Right forelimb (tissue), 1 donor: ENCODE measurements at places on chromosomes 5 and 9.

- DNase-seq, result no peak
Observed at GRCh38 chr5:54180630-54181031, 129.7 kb downstream of the ARL15 start.

DNA sequence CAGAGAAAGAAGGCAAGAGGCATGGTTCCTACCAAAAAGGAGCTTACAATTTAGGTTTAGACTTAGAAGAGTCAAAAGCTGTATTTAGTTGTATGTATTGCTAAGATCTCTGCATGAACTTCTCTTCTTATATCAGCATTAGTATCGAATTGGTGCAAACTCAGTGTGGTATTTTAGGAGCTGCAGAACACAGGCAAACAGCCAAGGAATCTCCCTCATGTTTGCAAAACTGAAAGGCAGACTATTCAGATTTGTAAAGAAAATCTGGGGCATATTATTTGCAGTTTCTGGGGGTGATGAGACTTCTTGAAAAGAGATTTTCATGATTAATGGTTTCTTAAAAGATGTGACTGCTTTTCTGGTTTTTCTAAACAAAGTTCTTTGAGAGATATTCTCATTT is 252.7 kb downstream of the CEMIP2 start:
- no peak for DNase-seq

GRCh38 chr9:20526500-20527319 is 95.6 kb downstream of the MLLT3 start:
- no peak for DNase-seq

- no peak for DNase-seq
Observed at GRCh38 chr5:68995845-68996545, 97.8 kb upstream of the SLC30A5 start.

DNA sequence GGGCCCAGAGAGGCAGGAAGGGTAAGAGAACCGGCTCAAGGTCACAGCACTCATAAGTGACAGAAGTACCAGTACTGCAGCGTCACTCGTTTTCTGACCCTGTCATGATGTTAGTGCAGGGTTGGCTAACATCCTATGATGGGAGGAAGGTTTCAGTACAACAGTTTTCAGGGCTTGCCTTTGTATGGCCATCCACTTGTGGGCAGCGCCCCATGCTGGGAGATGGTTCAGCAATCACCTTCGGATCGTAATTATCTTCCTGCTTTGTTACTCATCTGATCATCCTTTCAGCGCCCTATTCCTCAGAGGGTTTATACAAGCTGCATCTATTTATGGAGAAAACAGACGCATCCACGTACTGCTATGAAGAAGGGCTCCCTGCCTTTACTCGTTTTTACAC is 2.4 kb downstream of the MAP1B start:
- no peak for DNase-seq

GRCh38 chr5:133385346-133385745 is 227.0 kb downstream of the FSTL4 start:
- peak; percentile 18 for DNase-seq

DNA sequence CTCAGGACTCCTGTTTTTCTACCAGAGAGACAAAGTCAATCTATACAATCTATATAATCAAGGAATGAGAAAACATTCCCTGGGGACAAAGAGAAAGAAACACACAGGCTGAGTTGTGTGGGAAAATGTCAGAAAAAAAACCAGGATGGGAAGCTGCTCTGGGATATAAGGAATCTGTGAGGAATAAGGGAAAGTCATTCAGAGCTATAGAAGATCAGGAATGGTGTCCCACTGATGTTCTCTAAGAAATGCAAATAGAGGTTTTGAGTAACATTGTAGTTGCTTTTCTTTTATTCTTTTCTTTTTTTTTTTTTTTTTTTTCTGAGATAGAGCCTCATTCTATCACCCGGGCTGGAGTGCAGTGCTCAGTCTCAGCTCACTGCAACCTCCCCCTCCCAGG is 605.9 kb upstream of the KLF4 start:
- DNase-seq, result no peak

GRCh38 chr5:56964173-56964572 is 12.2 kb upstream of the MIER3 start:
- no peak for DNase-seq

GRCh38 chr9:112332214-112332613 is 1.2 kb downstream of the PTBP3 start:
- DNase-seq, result no peak

GRCh38 chr5:175748650-175749049 is 90.8 kb downstream of the HRH2 start:
- DNase-seq, result no peak

GRCh38 chr9:15612962-15613361 is 60.1 kb downstream of the CCDC171 start:
- no peak for DNase-seq

GRCh38 chr5:136062366-136063274 is 33.8 kb downstream of the TGFBI start:
- DNase-seq, result no peak

DNA sequence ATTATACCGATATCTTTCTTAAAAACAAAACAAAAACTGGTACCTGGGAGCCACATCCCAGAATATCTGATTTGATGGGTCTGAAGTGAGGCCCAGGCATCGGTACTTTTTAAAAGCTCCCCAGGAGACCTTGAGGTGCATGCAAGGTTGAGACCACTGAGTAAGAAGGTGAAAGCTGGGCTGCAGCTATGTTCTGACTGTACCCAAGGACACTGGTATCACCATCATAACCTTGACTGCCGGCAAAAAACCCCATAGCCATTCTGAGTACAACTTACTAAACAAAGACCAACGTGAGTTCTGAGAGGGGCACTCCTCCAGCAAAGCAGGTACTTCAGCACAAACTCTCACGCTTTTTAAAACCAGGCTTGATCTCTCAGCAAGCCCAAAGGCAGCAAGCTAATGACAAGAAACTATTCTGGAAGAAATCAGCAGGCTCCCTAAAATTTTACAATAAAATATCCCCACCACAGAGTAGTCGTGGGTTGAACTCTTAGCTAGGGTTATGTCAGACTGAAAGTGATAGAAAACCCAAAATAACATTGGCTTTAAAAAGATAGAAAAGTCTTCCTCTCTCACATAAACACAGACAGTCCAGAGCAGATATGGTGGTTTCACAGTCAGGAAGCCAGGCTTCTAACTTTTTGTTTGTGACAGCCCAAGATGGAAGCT is 263.9 kb downstream of the SAXO1 start:
- no peak for DNase-seq

DNA sequence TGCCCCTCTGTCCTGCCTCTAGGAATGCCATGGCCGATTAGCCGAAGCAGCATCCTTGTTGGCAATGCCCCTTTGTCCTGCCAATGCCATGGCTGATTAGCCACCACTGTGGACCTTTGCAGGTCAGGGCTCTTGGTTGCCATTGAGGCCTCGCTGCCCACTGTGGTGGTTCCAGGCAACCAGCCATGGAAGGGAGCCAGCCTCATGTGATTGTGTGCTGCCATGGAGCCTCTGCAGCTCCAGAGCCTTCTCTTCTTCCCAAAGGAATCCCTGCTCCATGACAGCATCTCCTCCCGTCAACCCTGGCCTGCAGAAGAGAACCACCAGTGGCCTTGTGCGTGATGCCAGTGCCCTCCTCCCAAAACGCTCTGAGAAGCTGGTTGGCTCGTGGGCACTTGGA is 187.0 kb downstream of the CACNA1B start:
- DNase-seq, result peak; percentile 22

- DNase-seq, result no peak
Observed at GRCh38 chr9:105413525-105413924, 34.3 kb upstream of the FSD1L start.

DNA sequence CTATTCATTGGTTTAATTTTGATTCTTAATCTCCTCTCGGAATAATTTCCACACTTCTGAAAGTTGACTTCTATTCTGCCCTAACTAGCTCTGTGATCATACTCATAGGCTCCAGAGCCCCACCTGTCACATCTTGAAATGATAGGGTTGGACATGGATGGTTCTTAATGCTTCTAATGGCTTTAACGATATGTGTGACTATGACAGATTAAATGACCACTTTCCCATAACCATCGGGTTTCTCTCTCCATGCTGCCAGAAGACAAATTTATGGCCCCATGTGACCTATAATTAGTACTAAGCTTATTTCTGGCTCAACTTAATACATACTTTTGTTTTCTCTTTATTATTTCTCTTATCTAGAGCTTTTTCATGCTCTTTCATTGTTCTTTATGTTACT is 251.1 kb upstream of the TUT7 start:
- no peak for DNase-seq

DNA sequence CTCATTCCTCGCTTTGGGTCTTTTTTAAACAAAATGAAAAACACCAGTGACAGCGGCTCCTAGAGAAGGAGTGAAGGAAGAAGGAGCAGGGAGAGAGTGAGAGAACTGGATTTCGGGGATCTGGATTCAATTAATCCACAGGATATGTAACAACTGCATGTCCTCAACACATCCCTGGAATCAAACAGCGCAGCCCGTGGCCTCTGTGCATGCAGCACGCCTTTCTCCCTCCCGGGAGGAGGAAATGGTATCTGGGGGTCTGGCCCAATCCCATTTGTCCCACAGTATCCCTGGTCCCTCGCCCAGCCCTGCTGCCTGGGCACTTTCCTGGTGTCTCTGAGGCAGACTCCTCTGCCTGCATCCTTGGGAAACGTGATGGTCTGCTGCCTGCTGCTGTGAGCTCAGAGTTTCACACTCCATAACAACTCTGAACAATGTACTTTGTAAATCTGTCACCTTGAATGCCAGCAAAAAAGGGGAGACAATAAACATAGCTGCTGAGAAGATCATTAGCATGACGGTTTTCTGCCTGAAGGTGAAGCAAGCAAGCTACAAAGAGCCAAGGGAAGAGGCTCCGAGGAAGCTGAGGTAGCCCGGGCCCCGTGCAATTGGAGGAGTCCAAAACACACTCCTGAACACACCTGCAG is 56.1 kb downstream of the PTCH1 start:
- DNase-seq, result no peak

DNA sequence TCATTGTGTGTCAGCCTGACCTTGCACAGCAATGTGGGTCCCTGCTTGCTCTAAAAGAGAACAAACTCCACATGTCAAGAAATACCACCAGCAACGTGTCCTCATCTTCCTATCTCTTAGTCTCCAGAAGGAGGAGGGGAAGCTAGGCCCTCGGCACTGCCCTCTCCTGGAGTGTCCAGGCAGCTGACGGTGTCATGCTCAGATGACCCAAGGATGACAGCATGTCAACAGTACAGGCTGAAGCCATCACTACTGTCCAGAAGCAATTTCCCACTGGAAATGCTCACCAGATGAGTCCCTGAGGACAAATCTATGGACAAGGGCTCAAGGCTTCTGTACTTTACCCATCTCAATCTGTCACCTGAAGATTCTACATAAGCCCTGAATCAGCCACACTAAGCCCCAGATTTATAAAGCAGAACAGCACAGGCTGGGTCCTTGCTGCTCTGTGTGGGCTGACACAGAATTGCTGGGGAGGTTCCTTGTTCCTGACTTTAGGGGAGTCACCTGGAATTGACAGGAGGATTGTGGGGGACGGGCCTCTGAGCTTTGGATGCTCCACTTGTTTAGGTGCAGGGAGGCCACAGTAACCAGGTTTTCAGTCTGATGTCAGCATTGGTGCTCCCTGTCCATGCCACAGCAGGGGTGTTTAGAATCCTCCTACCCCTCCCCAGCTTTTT is 210.2 kb downstream of the DAB2IP start:
- DNase-seq, result no peak

DNA sequence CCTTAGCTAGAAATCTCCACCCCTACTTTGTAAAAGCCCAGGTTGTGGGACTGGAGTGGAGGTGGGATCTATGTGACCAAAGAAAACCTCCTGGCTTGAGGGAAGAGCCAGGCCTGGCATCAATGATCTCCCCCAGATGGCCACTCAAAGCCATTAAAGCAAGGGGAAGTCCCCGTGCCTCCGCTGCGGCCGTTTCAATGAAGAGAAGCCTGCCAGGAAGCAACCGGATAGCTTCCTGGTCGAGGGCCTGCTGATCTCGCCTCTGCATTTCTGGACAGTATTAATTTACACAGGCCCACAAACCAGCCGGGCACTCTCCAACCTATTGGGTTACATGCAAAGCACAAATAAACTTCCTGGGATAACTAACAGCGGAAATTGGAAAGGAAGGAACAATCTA is 160.5 kb upstream of the MSX2 start:
- DNase-seq, result peak; percentile 58

DNA sequence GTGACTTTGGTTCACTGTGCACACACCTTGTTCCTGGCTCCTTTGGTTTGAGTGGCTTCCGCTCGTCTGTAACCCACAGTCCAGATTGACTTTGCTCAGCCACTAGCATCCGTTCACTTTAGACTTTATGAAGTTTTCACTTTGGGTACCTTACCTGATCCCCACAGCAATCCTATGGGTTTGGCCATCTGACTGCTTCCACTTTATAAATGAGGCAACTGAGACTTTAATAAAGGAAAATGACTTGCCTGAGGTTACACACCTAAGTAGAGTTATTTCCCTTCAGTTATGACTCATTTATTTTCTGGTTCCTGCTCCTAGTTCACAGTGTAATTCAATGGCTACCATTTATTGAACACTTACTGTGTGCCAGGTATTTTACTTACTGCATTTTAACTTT is 94.2 kb upstream of the SAP30L start:
- no peak for DNase-seq

- DNase-seq, result no peak
Observed at GRCh38 chr9:131240047-131240921, 36.0 kb downstream of the FAM78A start.

DNA sequence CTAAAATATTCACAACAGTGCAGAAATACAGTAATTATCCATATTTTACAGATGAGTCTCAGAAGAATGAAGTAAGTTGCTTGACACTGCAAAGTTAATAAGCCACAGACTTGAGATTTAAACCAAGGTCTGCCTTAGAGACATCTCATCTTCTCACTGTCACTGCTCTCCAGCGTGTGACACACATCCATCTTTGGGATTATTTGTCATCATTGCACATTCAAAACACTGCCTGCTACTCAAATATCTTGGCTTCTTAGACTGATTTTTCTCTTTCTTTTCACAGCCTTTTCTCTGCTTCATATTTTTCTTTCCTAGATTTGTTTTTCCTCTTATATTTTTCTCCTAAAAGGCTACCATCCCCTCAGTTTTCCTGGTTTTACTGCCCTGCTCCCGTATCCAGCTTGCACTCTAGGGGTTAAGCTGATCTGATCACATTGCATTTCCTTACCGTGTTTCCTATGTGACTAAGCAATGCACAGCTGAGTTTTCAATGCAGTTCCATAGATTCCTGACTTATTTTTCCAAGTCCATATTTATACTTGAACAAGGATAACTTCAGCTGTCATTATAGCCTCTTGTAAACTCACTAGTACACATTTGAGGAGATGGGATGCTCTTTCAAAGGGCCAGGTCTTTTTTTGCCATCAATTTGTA is 353.0 kb downstream of the PLK2 start:
- no peak for DNase-seq

- no peak for DNase-seq
Observed at GRCh38 chr5:41763081-41763480, 107.1 kb downstream of the OXCT1 start.
